Vein endothelial cell (primary cell): ENCODE measurements at places on chromosomes 1 and 21. TPM values are rescaled to one million over a fixed set of nuclear protein-coding genes. Genes with fewer than 3 reads are reported as not detected.

COL11A1 gene
- total RNA-seq, result under 0.01 TPM in 2 replicates

ATG4C gene
- 4.2 TPM in 2 replicates for total RNA-seq

COL8A2 gene
- 2.4 and 2.6 TPM in 2 replicates for total RNA-seq

CDCA8 gene
- 8.8 and 18.6 TPM in 2 replicates for total RNA-seq

TFF3 gene
- 23.1 and 32.0 TPM in 2 replicates for total RNA-seq

WNT3A gene
- not detected in 2 replicates for total RNA-seq

FLG gene
- not detected in 2 replicates for total RNA-seq

NID1 gene
- total RNA-seq, result 167 and 256 TPM in 2 replicates

HPDL gene
- total RNA-seq, result 2.9 and 6.4 TPM in 2 replicates

SPRR2B gene
- total RNA-seq, result not detected in 2 replicates

DIRAS3 gene
- total RNA-seq, result 0.57 and 0.98 TPM in 2 replicates
